ENCODE measurements at places on chromosomes 12 and 14. TPM values are rescaled to one million over a fixed set of nuclear protein-coding genes. Genes with fewer than 3 reads are reported as not detected.

Gene FGD4
- 2.4 TPM for polyA plus RNA-seq

Gene MYF6
- polyA plus RNA-seq, result not detected

Gene MIP
- polyA plus RNA-seq, result 0.17 TPM

Gene BAZ2A
- polyA plus RNA-seq, result 65.2 TPM

Gene ALX1
- not detected for polyA plus RNA-seq

GRCh38 chr12:89983622-89984021, 275.0 kb upstream of the ATP2B1 start:
- no peaks in the 10 kb centered on the region for H3K27me3 ChIP-seq
- H3K4me1 ChIP-seq, result no peaks in the 10 kb centered on the region
- DNase-seq, result no peak

GRCh38 chr12:66030217-66030781, 100.3 kb downstream of the LLPH start:
- H3K27ac ChIP-seq, result no peak overlapping the region
- H3K4me3 ChIP-seq, result no peak overlapping the region
- no peaks in the 10 kb centered on the region for H3K4me1 ChIP-seq

GRCh38 chr12:54216797-54217661, 28.2 kb upstream of the SMUG1 start:
- no peaks in the 10 kb centered on the region for H3K36me3 ChIP-seq
- H3K4me1 ChIP-seq, result no peaks in the 10 kb centered on the region
- no peak overlapping the region for H3K27ac ChIP-seq
- peaks cover 11% of the 10 kb centered on the region for H3K27me3 ChIP-seq
- DNase-seq, result peak; percentile 68

GRCh38 chr14:92747701-92748258, 647 bp downstream of the LGMN start:
- H3K4me1 ChIP-seq, result peaks cover 14% of the 10 kb centered on the region
- H3K27ac ChIP-seq, result peak overlapping the region; percentile 55
- no peaks in the 10 kb centered on the region for H3K27me3 ChIP-seq
- H3K36me3 ChIP-seq, result no peaks in the 10 kb centered on the region
- DNase-seq, result no peak

- H3K36me3 ChIP-seq, result no peaks in the 10 kb centered on the region
- no peak overlapping the region for H3K27ac ChIP-seq
- no peaks in the 10 kb centered on the region for H3K27me3 ChIP-seq
- no peak for DNase-seq
- no peaks in the 10 kb centered on the region for H3K4me1 ChIP-seq
Observed at GRCh38 chr14:98931126-98931525, 340.9 kb downstream of the BCL11B start.

- no peak for DNase-seq
- no peaks in the 10 kb centered on the region for H3K36me3 ChIP-seq
- H3K27ac ChIP-seq, result no peak overlapping the region
- no peaks in the 10 kb centered on the region for H3K27me3 ChIP-seq
Observed at GRCh38 chr14:82394916-82395315, 861.3 kb upstream of the SEL1L start.

GRCh38 chr14:55160989-55161388, 30.4 kb downstream of the DLGAP5 start:
- no peak overlapping the region for H3K4me3 ChIP-seq
- no peaks in the 10 kb centered on the region for H3K27me3 ChIP-seq
- no peaks in the 10 kb centered on the region for H3K4me1 ChIP-seq
- H3K27ac ChIP-seq, result no peak overlapping the region
- DNase-seq, result no peak

GRCh38 chr12:6198556-6198955, 1.6 kb upstream of the CD9 start:
- no peaks in the 10 kb centered on the region for H3K36me3 ChIP-seq
- peaks cover 40% of the 10 kb centered on the region for H3K4me1 ChIP-seq
- H3K27ac ChIP-seq, result peak overlapping the region; percentile 78
- H3K27me3 ChIP-seq, result no peaks in the 10 kb centered on the region
- DNase-seq, result no peak

DNA sequence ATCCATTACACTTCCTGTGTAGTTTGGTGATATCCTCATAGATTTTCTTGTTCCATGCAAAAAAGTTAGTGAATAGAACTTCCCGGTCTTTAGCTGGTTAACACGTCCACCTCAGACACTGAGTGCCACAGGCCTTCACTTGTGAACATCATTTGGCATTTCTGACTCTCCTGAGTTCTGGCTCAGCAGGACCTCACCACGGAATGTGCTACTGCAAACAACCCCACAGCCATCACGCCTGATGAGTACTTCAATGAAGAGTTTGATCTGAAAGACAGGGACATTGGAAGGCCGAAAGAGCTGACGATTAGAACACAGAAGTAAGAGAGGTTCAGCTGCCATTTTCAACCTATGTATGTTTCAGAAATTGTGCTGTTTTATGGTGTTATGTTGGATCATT, 20.0 kb downstream of the C12orf76 start:
- H3K4me3 ChIP-seq, result no peak overlapping the region
- H3K4me1 ChIP-seq, result no peaks in the 10 kb centered on the region
- H3K36me3 ChIP-seq, result no peaks in the 10 kb centered on the region
- no peaks in the 10 kb centered on the region for H3K27me3 ChIP-seq
- no peak for DNase-seq

DNA sequence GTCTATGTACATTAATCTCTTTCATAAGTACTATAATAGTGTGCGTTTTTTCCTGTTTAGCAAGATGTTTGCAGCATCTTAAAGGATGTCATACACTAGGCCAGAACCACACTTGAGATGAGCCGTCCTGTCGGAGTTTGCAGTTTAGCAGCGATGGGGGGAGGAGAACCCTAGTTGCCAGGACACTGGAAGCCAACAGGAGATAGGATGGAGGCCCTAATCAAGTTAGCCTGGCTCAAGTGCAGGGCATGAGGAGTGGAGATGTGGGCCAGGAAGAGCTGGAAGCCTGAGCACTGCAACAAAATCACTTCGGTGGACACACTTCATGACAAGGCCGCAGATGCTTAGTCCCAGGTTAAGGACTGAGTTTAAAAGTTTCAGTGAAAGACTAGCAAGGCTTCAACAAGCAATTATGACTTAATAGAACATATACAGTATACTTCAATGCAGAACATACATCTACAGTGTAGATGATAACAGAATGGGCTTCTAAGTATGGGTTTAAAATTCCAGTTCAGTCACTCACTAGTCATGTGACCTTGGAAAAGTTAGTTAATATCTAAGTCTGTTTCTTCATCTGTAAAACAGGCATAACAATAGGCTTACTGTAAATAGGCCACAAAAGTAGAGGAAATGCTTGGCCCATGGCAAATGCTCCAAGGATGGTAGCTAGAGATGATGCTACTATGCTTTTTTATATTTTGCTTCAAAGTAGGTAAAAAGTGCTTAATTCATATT, 77.1 kb downstream of the PTPN21 start:
- no peaks in the 10 kb centered on the region for H3K36me3 ChIP-seq
- no peak overlapping the region for H3K4me3 ChIP-seq
- no peaks in the 10 kb centered on the region for H3K27me3 ChIP-seq
- DNase-seq, result no peak
- no peak overlapping the region for H3K27ac ChIP-seq

GRCh38 chr12:21526053-21526452, at the start of gene SPX:
SPX (plus strand) TSS chr12:21526296; CDS start chr12:21526473, 177 bp downstream.
- no peak within 1 kb of the TSS for H3K27ac ChIP-seq
- DNase-seq, result no peak
- H3K36me3 ChIP-seq, result no peaks in the 10 kb centered on the region

- H3K36me3 ChIP-seq, result no peaks in the 10 kb centered on the region
- H3K4me3 ChIP-seq, result no peak overlapping the region
- no peaks in the 10 kb centered on the region for H3K27me3 ChIP-seq
- H3K4me1 ChIP-seq, result no peaks in the 10 kb centered on the region
Observed at GRCh38 chr14:94833633-94834032, 63.7 kb upstream of the GSC start.

- no peak overlapping the region for H3K4me3 ChIP-seq
- H3K36me3 ChIP-seq, result no peaks in the 10 kb centered on the region
- H3K4me1 ChIP-seq, result no peaks in the 10 kb centered on the region
- no peaks in the 10 kb centered on the region for H3K27me3 ChIP-seq
- H3K27ac ChIP-seq, result no peak overlapping the region
- no peak for DNase-seq
Observed at GRCh38 chr12:82708061-82708879, 21.6 kb downstream of the TMTC2 start.

GRCh38 chr14:94816113-94816512, 46.2 kb upstream of the GSC start:
- no peak overlapping the region for H3K4me3 ChIP-seq
- H3K4me1 ChIP-seq, result no peaks in the 10 kb centered on the region
- peaks cover 3% of the 10 kb centered on the region for H3K27me3 ChIP-seq

DNA sequence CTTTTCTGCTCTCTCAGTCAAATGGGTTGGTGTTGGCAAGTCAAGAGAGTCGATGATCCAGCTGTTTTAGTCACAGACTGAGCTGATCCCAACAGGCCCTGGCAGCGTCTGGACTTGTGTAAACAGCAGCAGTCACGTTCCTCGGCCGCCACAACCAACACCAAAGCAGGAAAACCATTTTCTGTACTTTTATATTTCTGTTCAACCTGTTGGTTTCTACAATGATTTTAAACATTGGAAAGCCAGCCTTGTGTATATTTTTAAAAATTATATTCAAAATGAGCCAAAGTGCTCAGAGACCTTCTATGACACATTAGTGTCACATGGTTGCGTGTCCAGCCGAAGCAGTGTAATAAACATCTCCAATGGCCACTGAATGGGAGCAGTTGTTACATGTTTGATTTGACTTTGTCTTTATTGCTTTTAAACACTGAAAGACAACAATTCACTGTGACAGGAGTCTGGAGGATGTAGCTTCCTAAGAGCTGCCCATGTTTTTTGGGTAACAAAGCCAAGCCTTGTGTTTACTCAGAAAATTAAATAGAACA, 5.9 kb upstream of the SIVA1 start:
- no peaks in the 10 kb centered on the region for H3K4me1 ChIP-seq
- no peak for DNase-seq
- H3K27ac ChIP-seq, result no peak overlapping the region
- no peak overlapping the region for H3K4me3 ChIP-seq
- no peaks in the 10 kb centered on the region for H3K36me3 ChIP-seq
- no peaks in the 10 kb centered on the region for H3K27me3 ChIP-seq

GRCh38 chr14:92109490-92109889, 3.1 kb upstream of the ATXN3 start:
- H3K27ac ChIP-seq, result no peak overlapping the region
- no peaks in the 10 kb centered on the region for H3K27me3 ChIP-seq
- H3K36me3 ChIP-seq, result no peaks in the 10 kb centered on the region
- H3K4me1 ChIP-seq, result peaks cover 6% of the 10 kb centered on the region

- no peak for DNase-seq
- H3K27ac ChIP-seq, result no peak overlapping the region
- no peaks in the 10 kb centered on the region for H3K4me1 ChIP-seq
- no peak overlapping the region for H3K4me3 ChIP-seq
- no peaks in the 10 kb centered on the region for H3K27me3 ChIP-seq
Observed at GRCh38 chr12:15535352-15535781, 213.1 kb downstream of the PTPRO start.

GRCh38 chr12:82596483-82596882, 90.2 kb upstream of the TMTC2 start:
- no peaks in the 10 kb centered on the region for H3K27me3 ChIP-seq
- H3K4me1 ChIP-seq, result no peaks in the 10 kb centered on the region
- DNase-seq, result no peak
- H3K4me3 ChIP-seq, result no peak overlapping the region

GRCh38 chr14:50678163-50678562, 10.1 kb upstream of the SAV1 start:
- H3K4me1 ChIP-seq, result peaks cover 20% of the 10 kb centered on the region
- no peaks in the 10 kb centered on the region for H3K36me3 ChIP-seq
- no peaks in the 10 kb centered on the region for H3K27me3 ChIP-seq
- no peak overlapping the region for H3K27ac ChIP-seq

- no peaks in the 10 kb centered on the region for H3K4me1 ChIP-seq
- H3K36me3 ChIP-seq, result no peaks in the 10 kb centered on the region
- peak overlapping the region; percentile 89 for H3K27ac ChIP-seq
- DNase-seq, result peak; percentile 50
Observed at GRCh38 chr12:561908-562593, 101.2 kb downstream of the NINJ2 start.

DNA sequence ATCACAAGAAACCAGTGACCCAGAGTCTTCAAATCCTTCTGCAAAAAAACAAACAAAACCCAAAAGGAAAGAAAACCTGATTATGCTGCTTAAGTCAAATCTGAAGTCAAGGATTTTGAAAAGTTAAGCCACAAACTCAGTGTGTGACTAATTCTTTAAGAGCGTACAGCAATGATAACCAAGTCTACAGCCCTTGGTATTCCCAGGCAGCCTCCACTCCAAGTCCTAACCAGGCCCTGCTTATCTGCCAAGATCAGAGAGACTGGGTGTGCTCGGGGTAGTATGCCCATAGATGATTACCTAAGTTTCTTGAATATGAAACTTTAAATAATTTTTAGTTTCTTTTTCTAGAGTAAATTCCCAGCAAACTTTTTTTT, 13.1 kb downstream of the PGAM5 start:
- no peak overlapping the region for H3K4me3 ChIP-seq
- H3K27me3 ChIP-seq, result no peaks in the 10 kb centered on the region
- no peak for DNase-seq

DNA sequence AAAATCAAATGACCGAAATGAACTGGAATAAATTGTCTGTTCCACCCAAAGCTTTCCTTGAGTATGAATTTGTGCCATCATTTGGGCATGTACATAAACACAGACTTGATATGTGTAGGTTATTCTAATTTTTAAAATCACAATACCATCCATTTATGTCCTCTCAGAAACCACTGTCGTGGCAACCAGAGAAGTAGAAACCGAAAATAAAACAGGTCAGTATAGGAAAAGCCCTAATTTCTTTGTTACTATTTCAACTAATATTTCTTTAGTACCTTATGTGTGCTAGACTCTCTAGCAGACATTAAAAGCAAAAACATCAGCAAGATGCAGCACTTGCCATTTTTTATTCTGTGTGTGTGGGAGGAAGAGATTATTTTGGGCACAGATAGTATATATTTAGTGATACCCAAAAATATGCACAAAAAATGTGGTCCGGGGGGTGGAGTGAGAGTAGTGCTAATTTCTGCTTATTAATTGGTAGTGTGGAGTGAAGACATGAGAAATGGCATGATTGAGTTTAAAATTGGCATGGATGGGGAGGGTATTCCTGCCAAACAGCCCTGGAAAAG, 130.8 kb upstream of the CNTN1 start:
- no peaks in the 10 kb centered on the region for H3K36me3 ChIP-seq
- H3K4me1 ChIP-seq, result no peaks in the 10 kb centered on the region
- no peak for DNase-seq
- no peak overlapping the region for H3K27ac ChIP-seq
- H3K27me3 ChIP-seq, result no peaks in the 10 kb centered on the region

- H3K27ac ChIP-seq, result peak overlapping the region; percentile 51
- no peak overlapping the region for H3K4me3 ChIP-seq
- peaks cover 3% of the 10 kb centered on the region for H3K4me1 ChIP-seq
- H3K27me3 ChIP-seq, result no peaks in the 10 kb centered on the region
- H3K36me3 ChIP-seq, result no peaks in the 10 kb centered on the region
Observed at GRCh38 chr12:54370171-54370730, 6.0 kb upstream of the GPR84 start.

GRCh38 chr12:43104494-43104893, 447.5 kb downstream of the ADAMTS20 start:
- no peaks in the 10 kb centered on the region for H3K4me1 ChIP-seq
- DNase-seq, result no peak
- no peaks in the 10 kb centered on the region for H3K36me3 ChIP-seq
- no peak overlapping the region for H3K4me3 ChIP-seq
